ENCODE measurements at places on chromosomes 5 and 9.

GRCh38 chr5:1108865-1109174 lies 3.0 kb downstream of the SLC12A7 start:
- DNase-seq: no peak

- no peak for DNase-seq
Measured at GRCh38 chr5:134609232-134609851, 23.3 kb downstream of the SAR1B start.

- no peak for DNase-seq
Measured at GRCh38 chr5:3392306-3392939, 203.2 kb upstream of the IRX1 start.

DNA sequence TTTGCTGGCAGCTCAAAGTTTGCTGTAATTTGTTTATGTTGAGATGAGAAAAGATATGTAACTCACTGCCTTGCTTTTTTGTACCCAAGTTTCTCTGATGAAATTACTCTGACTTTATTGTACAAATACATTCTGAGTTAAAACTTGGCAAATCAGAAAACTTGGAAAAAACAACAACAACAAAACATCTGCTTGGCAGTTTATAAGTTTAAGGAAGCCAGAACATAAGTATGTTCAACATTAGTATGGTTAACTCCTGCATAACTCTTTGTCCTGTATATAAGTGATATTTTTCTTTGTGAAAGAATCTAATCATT lies 233.1 kb downstream of the MAST4 start:
- no peak for DNase-seq

GRCh38 chr5:114327987-114328386 lies 33.9 kb upstream of the KCNN2 start:
- DNase-seq: no peak

- DNase-seq: no peak
Measured at GRCh38 chr9:113943112-113944009, 67.3 kb downstream of the ZNF618 start.
